ENCODE measurements at places on chromosomes 2 and 18.

DNA sequence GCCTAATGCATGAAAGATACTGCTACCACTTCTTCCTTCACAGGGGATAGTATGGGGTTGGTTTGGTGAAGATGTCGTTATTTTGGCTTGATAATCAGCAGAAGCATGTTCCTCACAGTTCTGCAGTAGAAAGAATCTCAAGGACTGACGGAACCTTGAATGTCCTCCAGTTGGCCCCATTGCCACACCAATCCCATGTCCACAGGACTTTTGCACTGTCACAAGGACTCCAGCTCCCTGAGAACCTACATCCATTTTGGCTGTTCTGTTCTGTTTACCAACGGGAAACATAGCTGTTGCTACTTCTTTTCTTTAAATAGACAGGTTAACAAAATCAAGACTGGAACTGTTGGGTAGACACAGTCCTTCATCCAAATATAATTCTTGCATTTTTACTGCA lies 270.0 kb downstream of the SLC8A1 start:
- DNase-seq: no peak

- DNase-seq: no peak
Observed at GRCh38 chr18:13272416-13272815, 53.9 kb downstream of the LDLRAD4 start.

- DNase-seq: no peak
Observed at GRCh38 chr18:62418258-62418657, 93.1 kb downstream of the TNFRSF11A start.

DNA sequence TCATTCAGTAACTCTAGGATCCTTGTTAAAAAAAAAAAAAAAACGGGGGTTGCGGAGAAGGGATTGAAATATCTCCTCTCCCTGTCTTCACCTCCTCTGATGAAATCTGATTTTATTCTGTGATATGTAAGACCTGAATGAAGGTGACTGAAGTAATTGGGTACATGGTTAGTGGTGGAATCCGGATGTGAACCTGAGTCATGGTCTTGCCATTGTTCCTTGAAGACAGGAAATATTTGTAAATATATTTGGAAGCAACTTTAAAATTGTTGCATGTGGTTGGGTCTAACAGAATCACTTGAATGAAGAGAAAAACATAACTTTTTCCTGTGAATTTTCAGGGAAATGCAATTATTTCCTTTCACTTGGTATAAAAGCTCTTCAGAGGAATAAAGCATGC lies 3.0 kb upstream of the IL1A start:
- DNase-seq: no peak

DNA sequence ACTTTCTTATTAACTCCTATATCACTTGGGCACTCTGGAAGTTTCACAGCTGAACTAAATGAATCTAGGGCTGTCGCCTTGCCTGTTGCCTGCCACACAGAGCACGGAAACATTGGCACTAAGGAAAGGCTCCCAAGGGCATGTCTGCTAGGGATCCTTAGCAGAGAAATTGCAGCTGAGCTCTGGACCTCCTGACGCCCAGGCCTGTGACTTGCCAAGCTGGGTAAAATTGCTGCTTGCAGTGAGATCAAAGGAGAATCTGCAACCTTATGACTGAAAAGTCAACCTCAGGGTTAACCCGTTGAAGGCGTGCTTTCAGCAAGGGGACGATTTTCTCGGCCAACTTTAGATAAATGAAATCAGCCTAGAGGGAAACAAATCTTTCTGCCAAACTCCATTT lies 189.8 kb downstream of the NCK2 start:
- DNase-seq: no peak

GRCh38 chr2:80244905-80245584 lies 59.5 kb downstream of the LRRTM1 start:
- DNase-seq: no peak
